ENCODE measurements at places on chromosomes 6 and 20.

DNA sequence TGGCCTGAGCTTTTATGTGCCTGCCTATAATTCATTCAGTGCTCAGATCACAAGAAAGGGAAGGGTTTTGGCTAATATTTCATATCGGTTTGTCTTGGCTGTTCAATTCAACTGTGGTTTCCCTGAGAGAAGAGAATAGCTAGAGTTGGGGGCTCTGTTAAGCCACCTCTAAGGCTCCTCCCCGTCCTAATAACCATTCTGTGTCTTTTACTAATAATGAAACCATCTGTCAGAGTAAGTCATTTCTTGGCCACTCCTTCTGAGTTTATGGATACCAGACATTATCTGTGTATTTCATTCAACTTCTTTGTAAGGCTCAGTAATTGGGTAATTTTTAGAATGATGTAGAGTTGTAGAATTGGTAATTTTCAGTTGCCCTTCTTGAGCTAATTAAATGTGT lies 5.2 kb downstream of the STX11 start:
- DNase-seq: no peak

DNA sequence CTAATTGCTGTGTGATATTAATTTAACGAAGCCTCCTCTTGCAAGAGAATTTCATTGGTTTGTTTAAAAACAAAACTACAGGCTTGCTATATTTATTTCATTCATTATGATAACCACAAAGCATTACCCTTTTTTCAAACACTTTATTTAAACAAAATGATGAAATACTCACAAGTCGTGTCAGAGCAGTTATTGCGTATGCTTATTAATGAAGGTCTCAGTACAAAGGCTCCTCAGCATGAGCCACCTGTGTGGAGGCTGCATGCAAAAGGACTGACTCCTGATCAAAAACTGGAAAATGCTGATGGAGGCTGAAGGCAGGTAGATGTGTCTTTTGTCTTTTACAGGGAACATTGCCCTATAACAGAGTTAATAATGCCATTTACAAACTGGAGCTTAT lies 130.5 kb downstream of the CRYBG1 start:
- DNase-seq: no peak

DNA sequence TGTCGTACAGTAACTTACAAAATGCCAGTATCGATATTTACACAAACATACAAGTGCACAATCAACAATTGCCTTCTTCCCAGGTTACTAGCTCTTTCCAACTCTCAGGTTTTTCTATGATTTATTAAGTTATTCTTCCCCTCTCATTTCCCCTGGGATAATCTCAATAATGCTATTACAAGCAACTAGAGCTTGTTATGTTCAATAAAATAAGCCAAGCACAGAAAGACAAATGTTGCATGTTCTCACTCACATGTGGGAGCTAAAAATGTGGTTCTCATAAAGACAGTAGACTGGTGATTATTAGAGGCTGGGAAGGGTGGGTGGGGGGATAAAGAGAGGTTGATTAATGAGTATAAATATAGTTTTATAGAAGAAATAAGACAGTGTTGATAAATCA lies 577.1 kb downstream of the HACE1 start:
- DNase-seq: no peak

DNA sequence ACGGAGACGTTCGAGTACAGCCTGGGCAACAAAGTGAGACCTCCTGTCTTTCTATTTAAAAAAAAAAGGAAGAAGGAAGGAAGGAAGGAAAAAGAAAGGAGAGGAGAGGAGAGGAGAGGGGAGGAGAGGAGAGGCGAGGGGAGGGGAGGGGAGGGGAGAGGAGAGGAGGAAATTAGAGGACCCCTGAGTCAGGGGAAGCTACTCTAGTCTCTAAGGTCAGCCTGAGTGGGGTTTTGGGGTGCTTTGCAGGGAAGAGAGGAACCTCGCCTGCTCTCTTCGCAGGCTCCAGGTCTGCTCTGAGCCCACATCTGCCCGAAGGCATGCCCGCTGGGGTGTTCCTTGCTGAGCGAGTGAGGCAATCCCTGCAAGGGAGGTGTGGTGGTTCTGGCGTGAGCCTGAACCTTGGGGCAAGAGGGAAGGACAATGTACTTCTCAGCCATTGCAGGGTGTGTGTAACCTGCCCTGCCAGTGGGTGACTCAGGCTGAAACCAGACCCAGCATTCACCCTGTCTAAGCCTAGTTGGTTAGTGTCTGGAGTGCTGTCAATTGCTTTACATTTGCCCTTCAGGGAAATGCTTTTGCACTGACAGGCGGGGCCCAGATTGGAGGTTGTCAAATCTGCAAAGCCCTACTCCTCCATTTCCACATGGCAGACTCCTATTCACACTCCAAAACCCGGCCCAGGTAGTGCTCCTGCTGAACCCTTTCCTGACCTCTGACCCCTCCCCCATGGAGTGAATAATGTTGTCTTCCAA lies 15.3 kb upstream of the MMP9 start:
- no peak for DNase-seq

GRCh38 chr6:105907991-105908390 lies 178.1 kb upstream of the PRDM1 start:
- no peak for DNase-seq

- no peak for DNase-seq
These were observed 131.6 kb downstream of the RFX6 start for GRCh38 chr6:117008618-117009017.

GRCh38 chr6:52697903-52698302 lies 27.0 kb downstream of the TMEM14A start:
- DNase-seq: no peak

- DNase-seq: no peak
These were observed 109.7 kb downstream of the BFSP1 start for GRCh38 chr20:17421493-17421892.

GRCh38 chr6:33105916-33106871 lies 30.4 kb downstream of the HLA-DPB1 start:
- no peak for DNase-seq

DNA sequence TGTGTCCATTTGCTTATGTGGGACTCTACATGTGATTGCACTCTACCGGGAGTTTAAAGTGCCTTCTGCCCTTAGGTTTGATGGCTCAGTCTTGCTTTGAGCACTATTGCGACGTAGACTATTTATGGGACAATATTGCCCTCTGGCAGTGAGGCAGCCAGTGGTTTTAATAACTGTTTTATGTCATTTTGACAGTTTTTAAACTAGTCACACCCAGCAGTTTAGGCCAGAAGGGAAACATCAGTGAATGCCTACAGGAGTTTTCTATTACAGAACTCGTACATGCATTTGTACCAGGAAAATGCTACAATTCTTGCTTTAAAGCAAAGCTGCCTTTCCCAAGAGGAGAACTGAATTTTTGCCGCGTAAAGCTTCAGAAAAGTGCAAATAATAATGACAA lies 813.7 kb downstream of the KIF16B start:
- DNase-seq: peak; percentile 33

GRCh38 chr6:90383196-90383822 lies 86.7 kb upstream of the BACH2 start:
- no peak for DNase-seq

DNA sequence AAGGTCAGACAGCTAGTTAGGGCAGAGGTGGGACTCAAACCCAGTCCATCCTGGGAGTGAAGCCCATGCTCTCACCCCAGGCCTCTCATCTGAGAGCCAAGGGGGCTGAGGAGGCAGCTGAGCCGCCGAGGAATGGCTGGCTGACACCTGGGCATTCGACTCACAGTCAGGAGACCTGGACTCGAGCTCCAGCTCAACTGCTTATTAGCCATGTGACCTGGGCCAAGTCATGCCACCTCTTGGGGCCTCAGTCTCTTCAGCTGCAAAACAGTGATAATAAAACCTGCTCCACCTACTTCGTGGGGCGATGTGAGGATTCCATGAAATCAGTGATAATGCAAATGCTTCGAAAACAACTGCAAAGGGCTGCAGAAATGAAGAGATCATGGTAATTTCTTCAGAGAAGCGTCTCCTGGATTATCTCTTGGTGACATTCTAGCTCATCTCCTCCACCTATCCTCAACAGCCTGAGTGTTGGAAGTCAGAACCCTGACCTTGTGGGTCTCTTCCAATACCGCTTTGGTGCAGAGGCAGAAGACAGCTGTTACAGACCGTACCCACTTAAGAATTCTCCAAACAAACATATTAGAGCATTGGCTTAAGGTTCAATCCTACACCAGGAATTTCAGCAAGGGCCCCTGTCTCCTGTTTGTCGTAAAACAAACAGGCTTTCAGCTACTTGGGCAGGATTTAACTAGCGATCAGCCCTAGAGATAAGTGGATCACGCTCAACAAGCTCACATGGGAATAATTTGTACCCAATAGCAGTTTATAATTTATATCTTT lies 60.0 kb upstream of the PIM1 start:
- no peak for DNase-seq

- peak; percentile 67 for DNase-seq
These were observed 68.6 kb downstream of the SGK1 start for GRCh38 chr6:134249239-134249758.

Data from Ammon's horn (tissue), 1 donor.